Activated CD4-positive, CD25-positive, alpha-beta regulatory T cell (primary cell): ENCODE measurements at places on chromosomes 4 and X.

DNA sequence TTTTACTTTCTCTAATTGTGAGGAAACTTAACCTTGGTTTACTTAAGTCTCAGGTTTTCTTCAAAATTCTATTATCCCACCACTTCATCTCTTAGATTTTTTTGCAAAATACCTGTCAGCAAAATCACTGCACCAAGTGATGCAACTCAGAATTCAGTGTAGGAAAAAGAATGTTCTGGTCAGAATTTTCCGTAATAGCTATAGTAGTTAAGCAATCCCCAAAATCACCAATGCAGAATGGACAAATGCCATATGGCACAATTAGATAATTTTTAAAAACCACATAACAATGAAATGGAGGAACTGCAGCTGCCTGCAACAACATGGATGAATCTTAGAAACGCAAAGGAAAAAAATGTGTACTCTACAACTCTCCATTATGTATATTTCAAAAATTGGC lies 373.1 kb downstream of the NAF1 start:
- DNase-seq = no peak

DNA sequence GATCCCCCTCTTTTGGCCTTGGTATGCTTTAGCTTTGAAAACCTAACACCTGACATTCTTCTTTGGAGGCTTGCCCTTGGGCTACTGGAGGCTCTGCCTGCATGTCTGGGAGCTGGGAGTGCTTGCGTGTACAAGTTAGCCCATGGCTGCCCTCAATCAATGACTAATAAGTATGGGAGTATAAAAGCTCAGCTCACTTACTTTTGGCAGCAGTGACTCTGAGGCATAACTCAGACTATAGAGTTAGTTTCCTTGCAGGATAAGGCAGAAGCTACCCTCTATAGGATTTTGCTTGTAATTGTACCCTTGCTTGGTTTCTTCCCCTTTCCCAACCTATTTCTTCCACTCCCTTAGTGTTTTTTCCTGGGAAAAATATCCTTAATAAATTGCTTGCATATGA lies 247.9 kb downstream of the PPP1R2C start:
- no peak for DNase-seq

DNA sequence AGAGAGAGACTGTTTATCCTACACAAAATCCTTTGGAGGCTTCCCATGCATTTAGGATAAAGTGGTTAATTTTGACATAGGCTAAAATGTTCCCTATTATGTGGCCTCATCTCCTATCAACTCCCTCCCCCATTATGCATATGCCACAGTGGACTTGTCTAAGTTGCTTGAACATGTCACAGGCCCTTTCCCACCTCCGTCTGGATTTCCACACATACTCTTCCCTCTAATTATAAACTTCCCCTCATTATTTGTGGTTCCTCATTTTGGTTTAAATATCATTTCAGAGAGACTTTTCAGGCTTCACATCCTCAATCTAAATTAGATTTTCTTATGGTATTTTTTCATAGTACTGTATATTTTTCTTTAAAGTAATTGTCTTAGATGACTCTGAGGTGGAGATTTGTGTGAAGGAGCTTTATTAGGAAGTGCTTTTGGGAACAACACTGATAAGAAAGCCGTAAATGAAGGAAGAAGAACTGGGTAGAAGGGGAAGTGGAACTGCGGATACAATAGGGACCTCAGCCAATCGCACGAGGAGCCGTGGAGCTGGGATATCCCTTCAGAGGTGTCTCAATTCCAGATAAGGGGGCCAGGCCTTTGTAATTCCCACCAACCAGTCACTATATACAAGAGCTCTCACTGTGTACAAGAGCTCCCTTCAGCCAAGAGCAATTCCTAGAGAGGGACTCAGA lies 7.9 kb downstream of the C4orf17 start:
- no peak for DNase-seq

DNA sequence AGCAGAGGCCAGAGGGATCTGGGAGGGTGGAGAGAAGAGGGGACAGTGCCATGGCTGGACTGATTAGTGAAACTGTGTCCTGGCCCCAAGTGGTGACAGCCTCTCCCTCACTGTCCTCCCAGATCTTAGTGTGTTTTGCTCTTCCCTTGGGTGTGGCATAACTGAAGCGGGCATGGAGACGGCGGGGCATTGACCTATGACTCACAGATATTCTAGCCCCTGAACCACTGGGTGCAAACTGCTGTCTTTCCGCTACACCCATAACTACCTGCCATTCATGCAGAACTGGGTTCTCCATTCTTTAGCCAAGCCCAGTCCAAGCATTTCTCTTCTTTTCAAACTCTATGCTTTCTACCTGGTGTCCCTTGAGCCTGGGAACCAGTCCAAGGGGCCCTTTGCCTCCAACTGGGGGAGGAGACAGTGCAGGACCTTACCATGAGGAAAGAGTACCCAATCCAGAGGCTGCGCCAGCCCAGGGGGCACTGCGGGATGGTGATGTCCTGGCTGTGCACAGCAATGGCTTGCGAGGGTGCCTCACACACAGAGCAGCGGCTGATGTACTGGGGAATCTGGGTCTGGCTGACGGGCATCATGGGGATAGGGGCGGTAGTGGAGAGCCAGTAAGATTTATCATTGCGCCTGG lies 67.6 kb downstream of the ATG4A start:
- no peak for DNase-seq

DNA sequence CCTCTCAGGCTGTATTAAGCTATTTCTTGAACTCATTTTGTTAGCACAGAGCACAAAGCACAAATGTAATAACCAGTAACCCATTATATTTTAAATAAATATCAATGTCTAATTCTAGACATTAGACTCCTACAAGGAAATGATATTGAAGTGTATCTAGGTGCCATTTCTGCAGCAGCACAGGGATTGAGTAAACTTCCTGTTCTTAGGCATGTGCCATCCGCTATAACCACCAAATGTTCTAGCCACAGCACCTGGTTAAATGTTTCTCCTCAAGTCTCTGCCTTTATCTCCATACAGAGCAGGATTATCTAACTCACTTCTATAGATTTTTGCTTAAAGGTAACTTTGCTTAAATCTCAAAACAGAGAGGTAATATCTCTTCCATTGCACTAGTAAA lies 51.4 kb downstream of the SGMS2 start:
- no peak for DNase-seq

DNA sequence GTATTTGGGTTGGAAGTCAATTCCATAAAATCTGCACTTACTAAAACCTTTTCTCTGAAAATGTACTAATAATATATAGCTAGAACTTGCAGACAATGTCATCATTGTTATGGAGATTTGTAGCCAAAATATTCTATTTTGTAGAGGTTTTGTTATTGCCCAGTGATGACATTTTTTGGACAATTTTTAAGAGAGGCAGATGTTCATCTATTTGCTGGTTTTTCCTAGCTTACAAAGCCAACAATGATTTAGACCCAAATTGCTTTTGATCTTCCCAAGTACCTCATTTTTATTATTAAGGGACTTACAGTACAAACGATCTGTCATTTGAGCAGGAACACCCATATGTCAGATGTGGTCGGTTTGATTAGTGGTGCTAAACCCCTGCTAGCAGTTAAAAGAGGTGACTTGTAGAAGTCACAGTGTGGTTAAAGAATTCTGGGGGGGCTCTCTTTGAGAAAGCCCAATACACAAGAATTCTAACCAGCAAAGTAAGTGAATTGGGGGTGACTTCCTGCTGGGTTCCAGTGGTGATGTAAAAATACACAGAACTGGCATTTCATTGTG lies 136.2 kb downstream of the KIT start:
- no peak for DNase-seq

DNA sequence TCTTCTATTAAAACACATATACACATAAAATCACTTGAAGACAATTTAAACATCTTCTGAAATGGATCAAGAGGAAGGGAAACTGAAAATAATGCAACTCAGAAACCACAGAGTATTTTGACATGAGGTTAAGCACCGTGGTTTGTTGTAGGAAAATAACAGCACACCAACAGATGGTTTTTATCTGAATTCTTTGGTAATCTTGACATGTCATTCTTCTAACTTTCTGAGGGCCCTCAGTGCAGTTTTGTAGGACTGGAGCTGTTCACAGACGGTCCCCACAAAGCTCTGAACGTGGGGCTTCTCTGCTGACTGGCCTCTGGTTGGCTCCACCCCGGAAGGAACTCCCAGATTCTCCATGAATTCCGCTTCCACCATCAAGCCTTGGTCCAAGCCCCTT lies 16.0 kb upstream of the TLR8 start:
- no peak for DNase-seq

GRCh38 chrX:119488749-119489148 lies 20.5 kb downstream of the SLC25A5 start:
- no peak for DNase-seq

GRCh38 chrX:22278375-22278774 lies 5.7 kb downstream of the CBLL2 start:
- DNase-seq = no peak

DNA sequence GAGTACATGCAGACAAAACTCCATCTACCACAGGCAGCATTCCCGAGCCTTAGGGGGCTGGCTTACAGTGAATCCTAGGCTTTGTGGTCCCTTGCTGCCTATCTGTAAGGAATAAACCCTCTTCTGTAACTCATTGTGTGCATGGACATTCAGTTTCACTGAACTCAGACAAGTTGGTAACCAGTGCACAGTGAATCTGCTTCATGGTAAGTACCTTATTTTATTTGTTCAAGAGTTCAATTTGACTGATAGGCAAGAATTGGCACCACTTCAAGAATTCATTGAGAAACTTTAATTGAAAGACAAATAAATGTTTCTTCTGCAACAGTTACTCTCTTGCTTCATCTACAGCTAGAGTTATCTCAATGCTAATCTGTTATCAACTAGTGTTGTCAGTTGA lies 57.2 kb upstream of the PRRG1 start:
- DNase-seq = no peak

- no peak for DNase-seq
Measured at GRCh38 chrX:69321789-69322188, 156.5 kb upstream of the PJA1 start.

GRCh38 chr4:122142687-122143086 lies 9.4 kb upstream of the BLTP1 start:
- DNase-seq = no peak

DNA sequence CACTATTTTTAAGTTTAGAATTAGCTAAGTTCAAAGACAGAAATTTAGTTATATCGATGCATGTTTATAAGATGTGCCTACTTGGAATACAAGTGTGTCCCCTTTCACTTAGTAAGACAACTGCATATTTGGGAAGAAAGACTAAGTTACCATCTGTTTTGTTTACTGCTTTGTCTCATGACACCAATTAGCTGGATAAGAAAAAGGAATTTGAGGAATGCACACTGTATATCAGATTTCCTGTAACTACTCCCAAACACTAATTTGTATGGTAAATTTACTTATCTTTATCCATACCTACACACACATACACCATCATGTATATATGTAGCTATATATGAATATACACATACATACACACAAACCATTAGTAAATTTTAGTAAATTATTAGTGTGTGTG lies 1442.8 kb upstream of the IGFBP7 start:
- DNase-seq = no peak

- DNase-seq = peak; percentile 82
Measured at GRCh38 chr4:153127760-153128494, 76.3 kb upstream of the TRIM2 start.

- DNase-seq = no peak
Measured at GRCh38 chr4:116705466-116705865, 379.9 kb downstream of the TRAM1L1 start.

DNA sequence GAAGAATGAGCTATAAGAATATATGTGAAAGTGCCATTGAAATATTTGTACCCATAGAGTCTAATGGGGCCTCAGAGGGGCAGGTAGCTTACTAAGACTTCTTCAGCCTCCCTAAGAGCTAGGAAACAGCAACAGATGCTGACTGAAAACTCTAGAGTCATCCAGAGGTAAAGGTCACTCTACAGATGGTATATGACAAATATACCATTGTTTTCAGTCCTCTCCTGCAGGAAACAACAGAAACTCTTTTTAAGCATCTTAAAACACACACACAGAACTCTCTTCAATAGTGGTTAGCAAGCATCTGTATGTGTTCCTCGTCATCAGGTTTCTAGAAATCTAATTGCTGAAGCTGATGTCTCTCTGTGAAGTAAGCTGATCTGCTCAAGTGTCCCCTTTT lies 313.8 kb upstream of the GATB start:
- no peak for DNase-seq

DNA sequence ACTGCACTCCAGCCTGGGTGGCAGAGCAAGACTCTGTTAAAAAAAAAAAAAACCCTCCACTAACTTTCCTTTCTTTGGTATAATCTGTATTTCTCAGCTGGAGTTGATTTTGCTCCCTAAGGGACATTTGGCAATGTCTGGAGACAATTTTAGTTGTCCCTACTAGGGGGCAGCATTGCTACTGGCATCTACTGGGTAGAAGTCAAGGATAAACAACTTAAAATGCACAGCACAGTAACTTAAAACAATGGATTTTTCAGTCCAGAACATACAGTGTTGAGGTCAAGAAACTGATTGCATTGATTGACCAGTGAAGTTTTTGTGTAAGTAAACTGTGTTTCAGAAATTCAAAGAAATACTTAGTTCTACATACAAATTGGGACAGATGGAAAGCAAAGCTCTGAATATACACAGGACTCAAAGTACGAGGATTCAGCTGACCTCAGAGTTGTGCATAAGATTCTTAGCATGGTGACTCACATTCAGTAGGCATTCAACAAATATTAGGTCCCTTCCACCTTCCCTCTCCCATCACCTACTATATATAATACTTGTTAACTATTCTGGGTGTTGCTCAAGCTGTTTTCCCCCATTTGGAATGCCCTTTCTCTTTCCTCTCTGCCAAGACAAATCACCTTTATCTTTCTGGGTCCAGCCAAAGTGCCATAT lies 8.8 kb downstream of the DDX53 start:
- no peak for DNase-seq

- no peak for DNase-seq
Measured at GRCh38 chr4:110480746-110481271, 4.9 kb downstream of the ENPEP start.

DNA sequence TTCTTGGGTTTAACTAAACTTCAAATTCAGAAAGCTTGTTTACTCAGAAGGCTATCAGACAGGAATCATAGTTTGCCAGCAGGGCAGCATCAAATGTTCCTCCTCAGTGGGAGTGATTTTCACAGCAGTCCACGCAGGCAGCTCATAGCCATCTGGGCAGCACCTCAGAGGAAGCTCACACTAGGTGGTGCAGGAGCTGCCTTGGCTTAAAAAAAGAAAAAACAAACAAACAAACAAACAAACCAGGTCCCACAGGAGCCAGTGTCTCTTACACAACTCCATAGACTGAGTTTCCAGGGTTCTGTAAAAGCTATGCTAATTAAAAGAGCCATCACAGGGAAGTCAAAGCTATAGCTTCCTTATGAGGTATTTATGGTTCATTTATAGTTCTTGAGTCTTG lies 10.5 kb upstream of the KLHL5 start:
- no peak for DNase-seq

- DNase-seq = peak; percentile 54
Measured at GRCh38 chrX:9995855-9996339, 28.7 kb downstream of the CLDN34 start.
